ENCODE measurements at places on chromosomes 3 and 15.

- no peak for DNase-seq
These were observed 426.2 kb upstream of the BCHE start for GRCh38 chr3:166263460-166263859.

GRCh38 chr3:45646051-45646585 lies 43.1 kb upstream of the SACM1L start:
- DNase-seq, result no peak

- no peak for DNase-seq
These were observed 517.5 kb downstream of the NTRK3 start for GRCh38 chr15:87739081-87739480.

GRCh38 chr15:55791551-55792400 lies 48.8 kb upstream of the PRTG start:
- no peak for DNase-seq

- DNase-seq, result no peak
These were observed 30.0 kb upstream of the P3H2 start for GRCh38 chr3:190150681-190151080.

- no peak for DNase-seq
These were observed 507.9 kb upstream of the TPRG1 start for GRCh38 chr3:188663839-188664238.

GRCh38 chr3:84277562-84278224 lies 681.1 kb upstream of the CADM2 start:
- no peak for DNase-seq

DNA sequence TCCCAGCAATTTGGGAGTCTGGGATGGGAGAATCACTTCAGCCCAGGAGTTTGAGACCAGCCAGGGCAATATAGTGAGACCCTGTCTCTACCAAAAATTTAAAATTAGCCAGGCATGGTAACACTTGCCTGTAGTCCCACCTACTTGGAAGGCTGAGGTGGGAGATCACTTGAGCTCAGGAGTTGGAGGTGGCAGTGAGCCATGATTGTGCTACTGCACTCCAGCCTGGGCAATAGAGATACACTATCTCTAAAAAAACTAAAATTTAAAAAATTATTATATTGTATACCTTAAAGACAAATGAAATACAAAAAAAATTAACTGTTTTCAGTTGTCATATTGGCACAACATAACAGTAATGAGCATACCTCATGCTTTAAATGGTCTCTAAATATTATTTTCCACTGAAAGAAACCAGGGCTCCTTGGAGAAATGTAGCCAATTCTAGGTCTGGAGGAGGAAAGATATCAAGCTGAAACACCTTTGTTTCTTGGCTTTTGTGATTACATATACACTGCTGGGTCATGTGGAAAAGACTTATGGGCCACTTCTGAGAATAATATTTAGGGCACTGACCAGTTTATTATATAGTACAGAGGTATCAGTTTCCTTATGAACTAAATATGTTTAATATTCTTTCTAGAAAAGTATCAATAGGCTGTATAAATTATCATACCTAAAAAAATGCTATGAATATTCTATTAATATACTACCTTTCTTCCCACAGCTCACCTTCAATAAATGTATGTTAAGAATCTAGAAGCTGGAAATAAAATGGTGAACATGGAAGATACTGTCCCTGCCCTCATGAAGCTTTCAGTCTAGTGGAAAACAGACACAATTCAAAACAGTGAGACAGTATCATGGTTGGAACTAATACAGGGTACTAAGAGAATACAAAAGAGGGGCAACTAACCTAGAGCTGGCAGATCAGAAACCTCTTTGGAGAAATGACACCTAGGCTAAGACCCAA lies 119.5 kb downstream of the TMCC1 start:
- DNase-seq, result no peak

- no peak for DNase-seq
These were observed 46.2 kb upstream of the ATP10A start for GRCh38 chr15:25909325-25909724.

GRCh38 chr15:91881569-91882297 lies 28.2 kb downstream of the SLCO3A1 start:
- no peak for DNase-seq

GRCh38 chr3:48617559-48617958 lies 4.0 kb downstream of the TMEM89 start:
- no peak for DNase-seq

GRCh38 chr3:161203485-161204098 lies 17.5 kb upstream of the NMD3 start:
- DNase-seq, result no peak

- DNase-seq, result no peak
These were observed 5.8 kb upstream of the CCK start for GRCh38 chr3:42271786-42272185.

GRCh38 chr3:168925568-168925967 lies 737.9 kb downstream of the MECOM start:
- DNase-seq, result no peak

DNA sequence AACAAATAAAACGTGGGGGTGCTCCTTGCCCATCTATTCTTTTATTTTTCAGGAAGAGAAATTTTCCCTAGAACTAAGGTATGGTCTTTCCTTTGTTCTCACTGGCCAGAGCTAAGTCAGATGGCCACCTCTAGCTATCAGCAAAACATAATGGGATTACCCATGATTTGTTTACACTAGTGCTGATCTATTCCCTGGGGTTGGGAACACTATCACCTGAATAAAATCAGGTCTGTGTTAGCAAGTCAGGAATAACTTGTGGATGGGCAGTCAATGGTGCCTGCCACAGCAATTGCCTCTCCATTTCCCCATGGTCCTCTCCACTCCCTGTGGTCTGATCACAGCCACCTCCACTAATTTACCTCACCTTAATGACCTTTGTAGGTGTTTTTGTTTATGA lies 181.7 kb upstream of the CADPS start:
- no peak for DNase-seq

- DNase-seq, result no peak
These were observed 33.7 kb downstream of the SLC24A1 start for GRCh38 chr15:65655457-65655856.

DNA sequence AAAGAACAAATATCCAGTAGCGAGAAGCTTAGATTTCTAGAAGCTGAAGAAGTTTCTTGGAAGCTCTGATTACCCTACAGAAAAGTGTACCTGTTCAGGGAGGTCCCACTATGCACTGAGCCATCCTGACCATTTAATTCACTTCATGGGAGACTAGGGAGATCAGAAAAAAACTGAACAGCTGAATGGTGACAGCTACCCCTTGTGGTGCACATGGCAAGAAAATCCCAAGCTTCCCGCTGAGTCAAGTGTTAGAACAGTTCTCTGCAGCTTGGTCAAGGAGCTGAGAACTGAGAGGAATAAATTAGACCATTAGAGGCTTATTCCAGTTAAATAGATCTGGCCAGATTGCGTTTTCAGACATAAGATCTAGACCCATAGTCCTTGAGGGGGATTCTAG lies 197.2 kb upstream of the VEPH1 start:
- DNase-seq, result no peak

DNA sequence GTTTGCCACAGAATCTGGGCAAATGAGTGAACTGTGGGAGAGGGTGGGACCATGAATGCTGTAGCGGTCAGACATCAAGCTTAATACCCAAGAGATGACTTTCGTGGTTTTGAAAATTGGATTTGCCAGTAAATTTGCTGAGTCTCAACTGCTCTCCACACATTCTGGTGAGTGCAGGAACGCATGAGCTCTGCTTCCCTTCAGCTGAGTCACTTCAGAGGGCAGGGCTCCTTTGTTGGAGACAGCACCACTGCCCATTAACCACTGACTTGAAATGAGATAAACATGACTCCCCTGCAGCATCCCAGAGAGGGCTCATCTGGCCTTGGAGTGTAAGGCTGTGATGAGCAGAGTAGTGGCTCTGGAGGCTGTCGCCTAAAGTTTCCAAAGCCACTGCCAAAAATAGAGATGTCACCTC lies 22.6 kb downstream of the RARRES1 start:
- no peak for DNase-seq

GRCh38 chr3:123076496-123077418 lies 9.9 kb downstream of the PDIA5 start:
- DNase-seq, result no peak

DNA sequence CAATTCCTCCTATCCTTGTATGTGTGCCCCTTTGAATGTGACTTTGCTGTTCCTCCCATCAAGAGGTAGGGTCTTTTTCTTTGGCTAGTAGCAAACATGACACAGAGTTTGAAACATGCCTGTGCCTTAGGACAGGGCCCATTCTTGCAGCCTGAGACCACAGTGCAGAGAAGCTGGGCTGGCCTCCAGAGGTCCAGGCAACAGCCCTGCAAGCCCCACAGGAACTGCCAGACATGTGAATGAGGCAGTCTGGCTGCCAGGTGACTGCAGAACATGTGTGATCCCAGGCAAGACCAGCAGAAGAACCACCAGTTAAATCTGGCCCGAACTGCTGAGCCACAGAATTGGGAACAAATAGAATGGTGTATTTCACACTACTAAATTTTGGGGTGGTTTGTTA lies 1.2 kb upstream of the HGD start:
- DNase-seq, result no peak

- no peak for DNase-seq
These were observed 13.6 kb upstream of the AHSG start for GRCh38 chr3:186599142-186599784.

DNA sequence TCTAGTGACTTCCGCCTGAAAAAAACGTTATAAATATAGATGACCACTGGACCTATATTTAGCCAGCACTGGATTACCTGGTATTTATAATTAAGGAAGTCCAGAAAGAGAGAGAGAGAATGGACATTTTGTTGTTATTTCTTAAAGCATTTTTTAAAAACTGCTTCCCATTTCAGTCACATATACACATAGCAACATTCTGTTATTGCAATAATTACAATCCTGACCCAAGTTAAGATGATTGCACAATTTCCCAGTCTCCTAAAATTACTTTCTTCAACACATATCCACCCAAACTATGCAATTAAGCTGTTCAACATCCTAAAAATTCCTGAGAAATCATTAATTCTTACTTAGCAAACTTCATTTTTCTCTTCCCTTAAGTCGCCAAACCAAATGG lies 37.7 kb downstream of the PCSK6 start:
- DNase-seq, result no peak

GRCh38 chr3:58179235-58180098 lies 31.3 kb downstream of the DNASE1L3 start:
- DNase-seq, result no peak

DNA sequence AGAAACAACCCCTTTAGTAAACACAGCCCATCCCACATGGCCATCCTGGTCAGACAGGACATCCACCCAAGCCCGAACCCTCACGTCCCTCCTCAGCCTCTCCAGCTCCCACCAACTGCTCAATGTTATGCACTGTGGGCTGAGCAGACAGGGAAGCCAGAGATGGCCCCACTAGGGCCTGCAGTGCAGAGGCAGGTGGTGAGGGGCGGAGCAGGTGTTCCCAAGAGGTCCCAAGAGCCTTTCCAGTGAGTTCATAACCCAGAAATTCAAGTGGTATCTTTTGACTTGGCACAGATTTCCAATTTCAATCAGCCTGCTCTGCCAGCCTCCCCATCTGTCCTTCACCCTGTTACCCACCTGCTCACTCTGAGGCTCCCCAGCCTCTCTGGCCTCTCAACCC lies 130.3 kb downstream of the LIPC start:
- DNase-seq, result no peak

- no peak for DNase-seq
These were observed 47.2 kb upstream of the GALNT15 start for GRCh38 chr3:16127249-16127648.

DNA sequence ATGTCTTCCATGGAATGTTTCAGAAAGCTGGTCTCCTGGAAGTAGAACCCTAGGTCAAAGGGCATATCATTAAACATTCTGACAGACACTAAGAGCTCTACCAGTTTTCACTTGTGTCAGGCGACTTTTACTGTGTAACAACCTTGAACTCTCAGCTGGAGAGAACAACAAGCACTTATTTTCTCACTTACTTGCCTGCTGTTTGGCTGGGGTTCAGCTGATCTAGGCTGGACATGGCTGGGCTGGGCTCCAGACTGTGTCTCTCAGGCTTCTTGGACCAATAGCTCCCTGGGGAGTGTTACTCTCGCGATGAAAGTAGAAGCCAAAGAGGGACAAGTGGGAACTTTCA lies 527.3 kb downstream of the SHQ1 start:
- no peak for DNase-seq

GRCh38 chr3:146052056-146052790 lies 108.8 kb downstream of the PLOD2 start:
- no peak for DNase-seq

GRCh38 chr3:72160351-72160750 lies 375.4 kb upstream of the PROK2 start:
- DNase-seq, result no peak

- no peak for DNase-seq
These were observed 20.2 kb downstream of the CRABP1 start for GRCh38 chr15:78360367-78360801.

DNA sequence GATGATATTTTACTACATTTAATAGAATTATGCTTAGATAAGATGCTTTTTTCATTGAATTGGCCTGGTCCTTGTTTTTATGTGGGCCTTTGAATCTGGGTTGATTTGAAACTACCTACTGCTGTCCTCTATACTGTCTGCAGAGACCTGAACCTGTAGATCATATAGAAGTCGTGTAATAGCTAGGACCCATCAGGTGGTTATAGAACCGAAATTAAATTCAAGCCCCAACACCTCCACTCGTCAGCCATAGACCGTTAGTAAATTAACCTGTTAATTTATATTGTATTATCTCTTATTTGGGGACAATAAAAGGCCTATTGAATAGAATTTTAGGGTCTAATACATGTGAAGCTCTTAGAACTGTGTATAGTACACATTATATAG lies 108.4 kb downstream of the MBNL1 start:
- DNase-seq, result no peak

DNA sequence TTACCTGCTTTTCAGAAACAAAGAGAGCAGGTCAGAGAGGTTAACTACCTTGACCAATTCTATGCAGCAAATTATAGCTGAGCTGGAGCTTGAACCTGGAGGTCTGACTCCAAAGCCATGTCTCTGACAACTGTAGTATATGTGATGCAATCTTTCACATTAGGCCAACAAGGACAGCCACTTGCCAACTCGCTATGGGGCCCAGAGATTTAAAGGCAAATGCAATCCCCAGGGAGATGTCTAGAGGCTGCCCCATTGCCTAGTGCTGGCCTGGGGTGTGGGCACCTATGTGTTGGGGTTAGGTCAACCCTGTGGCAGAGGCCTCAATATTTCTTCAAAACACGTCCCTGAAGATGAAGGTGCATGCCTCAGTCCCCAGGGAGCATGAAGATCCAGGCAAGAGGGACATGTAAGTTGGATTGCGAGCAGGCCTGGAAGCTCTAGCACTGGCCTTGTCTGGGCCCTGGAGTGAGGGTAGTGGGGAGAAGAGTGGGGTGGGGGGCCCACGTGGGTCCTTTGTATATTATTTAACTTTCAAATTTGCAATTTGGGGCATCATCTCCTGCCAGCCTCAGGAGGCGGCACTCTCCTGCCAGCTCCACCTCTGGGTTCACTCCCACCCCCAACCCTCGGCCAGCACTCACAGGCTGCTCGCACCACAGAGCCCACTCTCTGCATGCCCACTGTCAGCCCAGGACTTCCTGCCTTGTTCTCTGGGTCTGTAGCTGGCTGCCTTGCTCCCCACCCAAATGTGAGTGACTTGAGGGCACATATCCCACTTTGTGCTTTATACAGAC lies 64.3 kb downstream of the SLC12A8 start:
- no peak for DNase-seq

Measured in T-helper 22 cell (primary cell).